ENCODE measurements at places on chromosomes 5 and 9.

- no peak for DNase-seq
Observed at GRCh38 chr5:137716337-137716736, 19.6 kb downstream of the KLHL3 start.

DNA sequence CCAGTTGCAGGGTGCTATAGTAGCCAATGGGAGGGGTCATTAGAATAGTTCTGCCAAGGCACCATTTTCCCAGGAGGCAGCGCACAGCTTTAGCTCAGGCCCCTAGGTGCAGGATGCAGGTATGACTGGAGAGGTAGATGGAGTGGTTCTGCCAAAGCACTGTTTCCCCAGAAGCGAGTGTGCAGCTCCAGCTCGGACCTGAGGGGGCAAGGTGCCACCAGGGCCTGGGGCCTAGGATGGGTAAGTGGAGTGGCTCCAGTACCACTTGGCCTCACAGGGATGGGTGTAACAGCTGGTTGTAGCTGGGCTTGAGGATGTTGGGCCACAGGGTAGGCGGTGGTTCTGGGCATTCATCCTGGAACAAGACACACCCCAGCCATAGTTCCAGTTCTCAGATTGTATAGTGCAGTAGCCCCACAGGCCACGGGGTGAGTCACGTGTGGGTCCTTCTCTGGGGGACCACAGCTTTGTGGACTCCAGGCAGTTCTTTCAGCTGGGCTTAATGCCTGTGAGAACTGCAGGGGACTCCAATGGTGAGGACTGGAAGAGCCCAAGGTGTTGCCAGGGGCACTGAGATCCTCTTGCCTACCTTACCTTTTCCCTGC is 185.5 kb upstream of the ANKH start:
- DNase-seq, result no peak

DNA sequence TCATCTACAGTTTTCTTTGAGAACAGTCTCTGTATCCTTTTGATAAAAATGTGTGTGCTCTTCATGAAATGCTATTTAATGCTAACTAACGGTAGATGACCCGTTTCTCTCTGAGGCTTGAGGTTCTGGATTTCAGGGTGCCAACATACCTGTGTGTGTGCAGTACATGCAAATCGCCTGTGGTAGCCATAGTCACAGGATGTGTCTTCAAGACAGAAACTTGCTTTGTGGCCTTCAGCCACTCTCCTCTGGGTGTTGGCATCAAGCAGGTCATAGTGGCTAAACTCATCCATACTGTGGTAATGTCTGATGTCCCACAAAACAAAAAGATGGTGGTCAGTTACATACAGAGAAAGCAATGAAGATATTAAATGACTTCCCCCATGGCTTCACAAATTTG is 4.2 kb downstream of the LOX start:
- no peak for DNase-seq

GRCh38 chr5:169216866-169217265 is 84.1 kb downstream of the SLIT3 start:
- DNase-seq, result no peak

- DNase-seq, result no peak
Observed at GRCh38 chr9:136433849-136434579, 5.6 kb downstream of the INPP5E start.

DNA sequence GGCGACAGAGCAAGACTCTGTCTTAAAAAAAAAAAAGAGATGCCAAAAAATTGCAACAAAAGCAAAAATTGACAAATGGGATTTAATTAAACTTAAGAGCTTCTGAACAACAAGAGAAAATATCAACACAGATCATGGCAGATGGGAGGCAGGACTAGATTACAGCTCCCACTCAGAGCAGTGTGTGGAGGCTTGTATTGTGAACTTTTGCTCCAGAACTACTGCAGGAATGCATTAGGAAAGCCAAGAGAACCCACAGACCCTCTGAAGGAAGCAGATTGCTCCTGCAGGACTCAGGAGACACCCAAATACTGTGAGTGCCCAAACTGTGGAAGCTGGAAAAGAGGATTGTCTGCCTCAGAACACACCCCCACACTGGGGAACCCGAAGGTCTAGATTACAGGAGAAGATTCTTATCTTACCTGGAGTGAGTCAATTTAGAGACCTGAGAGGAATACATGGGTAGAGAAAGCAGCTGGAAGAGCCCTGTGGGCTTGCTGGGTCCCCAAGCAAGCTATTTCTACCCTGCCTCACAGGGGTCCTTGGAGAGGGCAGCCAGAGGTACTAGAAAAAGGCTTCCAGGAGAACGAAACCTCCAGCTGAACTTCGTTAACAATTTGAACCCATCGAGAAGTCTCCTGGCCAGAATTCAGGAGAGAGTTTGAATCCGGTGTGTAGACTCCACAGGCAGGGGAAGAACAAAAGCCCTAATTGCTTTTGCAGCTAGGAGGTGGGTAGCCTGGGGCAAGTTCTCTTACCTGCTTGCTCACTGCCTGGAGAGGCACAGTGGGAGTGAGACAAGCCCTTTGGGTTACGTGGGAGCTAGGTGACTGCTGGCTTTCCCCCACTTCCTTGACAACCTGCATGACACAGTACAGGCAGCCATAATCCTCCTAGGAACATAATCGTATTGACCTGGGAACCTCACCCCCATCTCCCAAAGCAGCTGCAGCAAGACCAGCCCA is 593.4 kb upstream of the RGMB start:
- no peak for DNase-seq

- DNase-seq, result no peak
Observed at GRCh38 chr5:60700416-60700757, 421 bp upstream of the DEPDC1B start.

GRCh38 chr9:69768716-69769115 is 8.9 kb upstream of the PTAR1 start:
- DNase-seq, result no peak

DNA sequence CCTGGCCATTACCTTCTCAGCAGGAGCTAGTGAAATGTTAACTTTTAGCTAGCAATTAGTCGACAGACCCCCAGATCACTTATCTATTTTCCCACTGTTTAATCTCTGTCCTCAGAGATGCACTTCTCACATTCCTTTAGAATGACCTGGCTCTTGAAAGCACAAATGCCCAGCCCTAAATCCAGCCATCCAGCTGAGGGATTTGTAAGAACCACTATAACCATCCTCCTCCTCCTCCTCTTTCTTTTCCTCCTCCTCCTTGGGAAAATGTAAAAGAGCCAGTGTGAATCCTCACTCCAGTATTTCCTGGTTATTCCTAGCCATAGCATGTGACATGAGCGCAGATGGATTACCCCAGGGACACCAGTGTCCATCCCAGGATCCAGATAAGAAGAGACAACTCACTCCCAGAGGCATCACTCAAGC is 124.3 kb downstream of the ENC1 start:
- DNase-seq, result no peak

DNA sequence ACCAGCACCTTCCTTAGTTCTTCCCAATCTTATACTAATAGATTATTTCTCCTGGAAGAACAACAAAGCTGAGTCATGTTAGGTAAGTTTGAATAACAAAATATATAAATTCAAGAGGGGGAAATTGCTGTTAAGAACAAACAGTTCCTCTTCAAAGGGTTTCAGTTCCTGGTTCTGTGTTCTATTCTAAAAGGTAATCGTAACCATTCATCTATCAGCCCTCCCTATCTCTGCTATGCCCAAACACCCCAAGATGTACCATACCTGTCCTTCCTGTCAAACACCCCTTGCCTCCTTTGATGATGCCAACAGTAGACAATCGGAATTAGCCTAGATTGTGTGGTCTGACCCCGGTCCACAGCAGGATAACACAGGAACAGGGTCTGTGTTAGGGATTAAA is 4.2 kb upstream of the RNF180 start:
- no peak for DNase-seq

GRCh38 chr9:72044095-72044494 is 16.3 kb downstream of the C9orf57 start:
- no peak for DNase-seq

GRCh38 chr9:120718316-120718715 is 4.0 kb upstream of the MEGF9 start:
- DNase-seq, result no peak

GRCh38 chr9:134130503-134131375 is 5.1 kb upstream of the WDR5 start:
- no peak for DNase-seq

DNA sequence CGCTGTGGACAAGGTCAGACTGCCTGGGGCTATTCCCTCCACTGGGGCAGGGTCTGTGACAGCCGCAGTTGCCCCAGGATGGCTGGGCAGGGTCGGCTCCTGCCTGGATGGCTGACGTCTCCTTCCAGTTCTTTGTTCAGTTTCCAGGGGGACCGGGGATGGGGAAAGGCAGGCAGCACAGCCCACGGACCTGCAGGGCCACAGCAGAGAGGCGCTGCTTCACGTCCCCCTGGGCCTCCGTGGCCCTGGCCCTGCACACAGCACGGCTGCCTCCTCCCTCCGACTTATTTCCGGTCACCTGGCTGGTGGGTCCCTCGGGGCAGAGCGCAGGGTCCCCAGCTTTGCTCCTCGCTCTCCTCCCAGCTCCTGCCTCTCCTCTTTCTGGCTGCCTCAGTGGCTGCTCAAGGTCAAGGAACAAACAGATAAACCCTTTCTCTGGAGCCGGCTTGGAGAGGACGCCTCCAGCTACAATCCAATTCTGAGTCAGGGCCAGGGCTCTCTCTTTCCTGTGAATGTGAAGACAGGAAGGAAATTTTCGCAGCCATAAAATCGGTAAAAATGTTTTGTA is 169.7 kb downstream of the C9orf50 start:
- no peak for DNase-seq

- DNase-seq, result no peak
Observed at GRCh38 chr9:10562581-10563343, 50.0 kb downstream of the PTPRD start.

- no peak for DNase-seq
Observed at GRCh38 chr9:137268538-137269201, 8.9 kb upstream of the TOR4A start.

DNA sequence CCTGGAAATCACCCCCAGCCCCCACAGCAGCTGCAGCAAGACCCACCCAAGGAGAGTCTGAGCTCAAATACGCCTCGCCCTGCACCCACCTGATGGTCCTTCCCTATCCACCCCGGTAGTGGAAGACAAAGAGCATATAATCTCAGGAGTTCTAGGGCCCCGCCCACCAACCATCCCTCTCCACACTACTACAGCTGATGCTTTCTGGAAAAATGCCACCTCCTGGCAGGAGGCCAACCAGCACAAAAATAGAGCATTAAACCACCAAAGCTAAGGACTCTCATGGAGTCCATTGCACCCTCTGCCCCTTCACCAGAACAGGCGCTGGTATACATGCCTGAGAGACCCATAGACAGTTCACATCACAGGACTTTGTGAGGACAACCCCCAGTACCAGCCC is 22.5 kb upstream of the NIPSNAP3A start:
- no peak for DNase-seq

Data from stimulated activated CD8-positive, alpha-beta memory T cell treated with anti-CD3 and anti-CD28 coated beads, Interleukin-15, amount 100 ng/mL, for 24 hours (primary cell).